ENCODE measurements at places on chromosomes 6 and 20. TPM values are rescaled to one million over a fixed set of nuclear protein-coding genes. Genes with fewer than 3 reads are reported as not detected.

- DNase-seq = no peak
Measured at GRCh38 chr20:3044336-3044965, 1.0 kb downstream of the GNRH2 start.

- DNase-seq = no peak
Measured at GRCh38 chr20:48231253-48231930, 446.1 kb upstream of the SULF2 start.

- DNase-seq = peak; percentile 60
Measured at GRCh38 chr20:31605902-31606803, 1.1 kb downstream of the ID1 start.

GRCh38 chr6:158837684-158838625 lies 18.8 kb upstream of the EZR start:
- DNase-seq = peak; percentile 47

GRCh38 chr6:143708889-143709288 lies 31.1 kb downstream of the PHACTR2 start:
- DNase-seq = no peak

DNA sequence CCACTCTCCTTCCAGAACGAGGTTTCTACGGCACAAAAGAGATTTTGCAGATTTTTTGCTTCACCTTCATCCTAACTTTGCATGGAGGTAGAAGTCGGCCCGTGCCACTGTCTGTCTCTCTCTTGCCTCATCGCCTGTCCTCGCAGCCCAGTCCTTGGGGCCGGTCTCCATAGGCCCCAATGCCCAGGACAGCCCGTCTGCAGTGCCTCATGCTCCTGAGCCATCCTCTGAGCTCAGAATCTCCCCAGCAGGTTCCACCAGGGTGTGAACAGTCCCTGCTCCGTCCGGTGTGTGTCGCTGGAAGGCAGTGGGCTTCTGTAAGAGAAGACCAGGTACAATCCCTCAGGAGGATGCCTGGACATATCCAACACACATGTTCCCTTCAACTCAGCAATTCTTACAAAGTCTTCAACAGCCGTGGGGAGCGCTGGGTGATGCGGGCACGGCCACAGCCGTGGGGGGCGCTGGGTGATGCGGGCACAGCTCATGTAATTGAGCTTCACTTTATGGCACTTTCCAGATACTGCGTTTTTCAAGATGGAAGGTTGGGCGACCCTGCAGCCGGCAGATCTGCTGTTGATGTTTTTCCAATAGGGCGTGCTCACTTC lies 231.9 kb downstream of the DLL1 start:
- DNase-seq = no peak

DNA sequence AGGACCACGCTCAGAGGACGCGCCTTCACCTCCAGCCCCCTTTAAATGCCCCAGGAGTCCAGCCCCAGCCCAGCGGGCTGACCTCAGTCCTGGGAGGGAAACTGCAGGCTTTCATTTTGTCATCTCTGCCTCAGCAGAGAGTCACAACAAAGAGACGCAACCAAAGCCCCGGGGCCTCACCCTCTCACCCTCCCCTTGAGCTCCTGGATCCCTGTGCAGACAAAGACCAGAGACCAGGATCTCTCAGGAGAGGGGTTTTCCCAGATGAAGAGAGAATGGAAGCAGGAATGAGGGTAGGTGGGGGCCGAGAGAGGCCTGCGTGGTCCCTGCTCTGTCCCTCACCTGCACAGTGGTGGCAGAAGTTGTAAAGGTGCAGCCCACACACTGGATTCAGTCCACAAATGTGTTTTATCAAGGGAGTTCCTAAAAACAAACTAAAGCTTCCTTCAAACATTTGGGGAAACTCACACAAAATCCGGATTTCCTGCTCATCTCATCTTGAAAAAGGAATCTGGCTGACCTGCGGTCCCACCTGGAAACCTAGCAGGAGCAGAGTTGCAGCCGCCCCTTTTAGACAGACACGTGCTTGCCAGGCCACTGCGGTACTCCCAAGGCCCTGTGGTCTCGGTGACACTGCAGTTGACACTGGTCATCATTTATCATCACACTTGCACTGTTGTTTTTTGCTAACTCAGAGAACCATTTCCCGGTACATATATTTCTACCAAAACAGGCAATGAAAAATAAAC lies 27.1 kb downstream of the PTGIS start:
- no peak for DNase-seq

DNA sequence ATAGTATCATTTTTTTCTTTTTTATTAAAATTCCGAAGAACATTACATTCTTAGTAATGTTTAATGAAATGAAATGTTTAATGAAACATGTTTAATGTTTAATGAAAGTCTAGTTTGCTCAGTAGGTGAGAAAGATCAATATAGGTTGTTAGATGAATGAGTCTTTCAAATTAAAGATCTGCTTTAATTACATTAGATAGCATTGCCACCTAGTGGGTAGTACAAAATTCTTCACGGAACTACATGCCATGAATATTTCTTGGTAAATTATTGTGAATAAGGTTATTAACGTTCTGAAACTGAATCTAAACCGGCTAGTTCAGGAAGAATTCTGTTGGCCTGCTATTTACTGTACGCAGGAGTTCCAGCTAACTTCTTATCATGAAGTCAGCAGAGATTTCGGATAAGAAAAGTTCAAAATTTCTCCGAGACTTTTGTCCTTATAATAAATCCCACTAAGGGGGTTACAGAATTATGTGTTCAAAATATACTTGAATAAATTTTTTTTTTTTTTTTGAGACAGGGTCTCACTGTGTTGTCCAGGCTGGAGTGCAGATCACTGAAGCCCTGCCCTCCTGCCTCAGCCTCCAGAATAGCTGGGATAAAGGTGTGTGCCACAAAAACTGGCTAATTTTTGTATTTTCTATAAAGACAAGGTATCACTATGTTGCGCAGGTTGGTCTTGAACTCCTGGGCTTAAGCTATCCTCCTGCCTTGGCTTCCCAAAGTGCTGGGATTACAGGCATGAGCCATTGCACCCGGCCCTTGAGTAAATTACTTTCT lies 7.9 kb upstream of the GMNN start:
- DNase-seq = peak; percentile 68

GRCh38 chr6:42404484-42404883 lies 47.2 kb downstream of the TRERF1 start:
- DNase-seq = peak; percentile 85

DNA sequence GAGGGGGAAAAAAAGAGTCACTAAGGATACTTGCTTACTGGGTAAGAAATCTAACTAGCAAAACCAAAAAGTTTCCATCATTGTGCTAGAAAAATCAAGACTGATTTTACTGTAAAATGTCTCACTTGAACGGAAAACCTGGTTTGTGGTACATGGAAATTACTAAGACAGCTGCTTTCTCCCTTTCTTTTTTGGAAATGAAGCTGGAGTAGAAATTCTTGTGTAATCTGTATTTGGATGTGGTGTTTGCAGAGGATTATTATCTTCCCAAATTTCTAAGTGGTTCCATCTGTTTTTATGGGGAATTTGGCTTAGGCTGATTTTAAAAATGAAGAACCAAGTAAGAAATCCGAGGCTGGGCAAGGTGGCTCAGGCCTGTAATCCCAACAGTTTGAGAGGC lies 20.4 kb downstream of the EPB41L2 start:
- DNase-seq = peak; percentile 48

DNA sequence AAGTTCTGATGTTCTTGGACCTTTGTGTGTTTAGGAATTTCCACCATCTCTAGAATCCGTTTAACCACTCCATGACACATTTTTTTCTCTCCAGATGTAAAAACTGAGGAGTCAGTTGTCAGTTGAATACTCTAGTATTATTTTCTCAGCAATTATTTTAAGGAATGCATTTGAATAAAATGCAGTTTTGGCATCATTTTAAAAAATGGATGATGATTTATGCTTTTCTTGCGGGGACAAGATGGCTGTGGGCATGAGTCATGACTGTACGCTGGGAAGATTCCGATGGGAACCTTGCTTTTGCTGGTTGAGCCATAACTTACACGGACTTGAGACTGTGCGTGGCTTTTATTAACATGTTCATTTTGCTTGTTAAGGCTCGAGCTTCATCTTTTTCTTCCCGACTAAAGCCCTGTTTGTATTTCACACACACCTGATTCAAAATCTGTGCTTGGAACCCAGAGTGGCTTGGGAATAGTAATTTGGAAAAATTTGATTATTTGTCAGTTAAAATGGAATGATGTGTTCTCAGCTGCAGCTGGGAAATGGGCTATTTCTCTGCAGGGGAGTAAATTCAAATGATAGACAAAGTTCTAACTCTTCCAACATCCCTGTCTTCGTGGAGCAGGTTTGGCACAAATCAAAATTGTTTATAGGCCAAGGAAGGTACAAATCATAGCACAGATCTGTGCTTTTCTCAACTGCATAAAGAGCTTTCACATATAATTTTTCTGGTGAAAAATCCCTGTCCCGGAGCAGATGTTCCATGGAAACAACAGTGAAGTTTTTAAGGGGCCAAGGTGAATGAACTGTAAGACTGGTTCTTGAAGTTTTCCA lies 470.5 kb upstream of the JAG1 start:
- DNase-seq = peak; percentile 92

DNA sequence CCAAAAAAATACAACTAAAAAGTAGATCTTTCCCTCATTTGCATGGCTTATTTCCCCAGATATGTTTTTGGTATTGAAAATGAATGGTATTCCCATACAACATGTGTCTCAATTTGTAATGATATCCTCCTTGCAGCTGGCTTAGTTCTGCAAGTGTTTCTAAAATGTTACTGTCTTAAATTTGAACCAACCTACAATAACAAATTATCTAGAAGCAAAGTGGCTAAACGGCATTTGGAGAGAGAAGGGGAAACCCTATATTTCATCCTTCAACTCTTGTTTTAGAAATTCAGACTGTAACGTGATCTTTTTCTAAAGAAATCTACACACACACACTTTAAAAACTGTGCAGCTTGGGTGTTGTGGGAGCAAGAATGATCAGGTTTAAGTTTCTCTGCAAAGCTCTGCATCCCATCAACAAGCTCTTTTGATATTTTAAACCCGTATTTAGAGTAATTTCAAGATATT lies 153.0 kb downstream of the SOBP start:
- no peak for DNase-seq

DNA sequence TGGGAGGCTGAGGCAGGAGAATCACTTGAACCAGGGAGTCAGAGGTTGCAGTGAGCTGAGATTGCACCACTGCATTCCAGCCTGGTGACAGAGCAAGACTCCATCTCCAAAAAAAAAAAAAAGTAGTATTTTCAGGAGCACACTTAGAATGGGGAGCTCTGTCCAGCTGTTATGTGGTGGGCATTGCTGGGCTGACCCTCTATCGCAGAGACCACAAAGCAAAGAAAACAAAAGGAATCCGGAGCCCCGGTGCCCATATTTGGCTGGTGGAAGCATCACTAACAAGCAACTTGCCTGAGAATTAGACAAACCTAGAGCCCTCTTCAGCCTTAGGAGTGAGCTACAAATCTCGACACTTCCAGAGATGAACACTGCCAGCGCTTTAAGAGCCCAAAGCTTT lies 137.3 kb upstream of the GPR6 start:
- DNase-seq = no peak

- DNase-seq = no peak
Measured at GRCh38 chr20:38547288-38548085, 33.5 kb upstream of the ADIG start.

- no peak for DNase-seq
Measured at GRCh38 chr20:63011798-63012197, 5.0 kb upstream of the BHLHE23 start.

GRCh38 chr6:150293423-150294173 lies 75.2 kb upstream of the IYD start:
- peak; percentile 89 for DNase-seq

DNA sequence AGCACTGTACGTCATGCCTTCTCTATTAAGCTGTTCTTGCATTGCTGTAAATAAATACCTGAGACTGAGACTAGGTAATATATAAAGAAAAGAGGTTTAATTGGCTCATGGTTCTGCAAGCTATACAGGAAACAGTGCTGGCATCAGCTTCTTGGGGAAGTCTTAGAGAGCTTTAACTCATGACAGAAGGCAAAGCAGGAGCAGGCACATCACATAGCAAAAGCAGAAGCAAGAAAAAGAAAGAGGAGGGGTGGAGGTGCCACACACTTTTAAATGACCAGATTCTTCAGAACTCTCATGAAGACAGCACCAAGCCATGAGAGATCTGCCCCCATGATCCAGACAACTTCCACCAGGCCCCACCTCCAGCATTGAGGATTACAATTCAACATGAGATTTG lies 30.1 kb downstream of the CYB5R4 start:
- no peak for DNase-seq

DNA sequence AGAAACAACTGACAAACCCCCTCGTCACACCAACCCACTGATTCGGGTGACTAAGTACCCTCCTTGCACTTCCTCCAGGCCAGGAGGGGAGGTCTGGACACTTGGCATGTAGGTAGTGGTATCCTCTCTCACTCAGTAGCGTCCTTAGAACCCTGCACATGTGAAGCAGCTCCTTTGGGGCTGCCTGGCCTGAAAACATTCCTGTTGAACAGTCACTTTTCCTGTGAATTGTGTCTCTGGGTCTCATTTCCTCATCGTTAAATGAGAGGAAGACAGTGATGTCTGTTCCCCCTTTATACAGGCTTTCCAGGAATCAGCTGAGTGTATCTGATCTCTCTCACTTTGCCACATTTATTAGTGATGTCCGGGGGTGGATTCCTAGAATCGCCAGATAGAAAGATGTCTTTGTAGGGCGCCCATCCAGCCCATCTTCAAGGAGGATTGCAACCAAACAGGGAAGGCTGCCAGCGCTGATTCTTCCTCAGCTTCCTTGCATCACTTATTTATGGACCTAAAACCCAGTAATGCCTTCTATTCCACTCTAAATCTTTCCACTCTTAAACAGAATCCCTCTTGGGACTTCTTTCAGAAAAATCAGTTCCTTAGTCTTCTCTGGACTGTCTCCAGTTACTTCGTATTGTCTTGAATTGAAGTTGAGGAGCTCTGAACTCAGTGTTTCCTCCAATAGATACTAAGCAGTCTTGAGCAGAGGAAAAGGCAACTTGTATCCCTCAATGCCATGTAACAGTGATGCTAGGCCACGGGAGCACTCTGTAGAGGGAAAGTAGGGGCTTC lies 9.4 kb upstream of the POPDC3 start:
- no peak for DNase-seq

DNA sequence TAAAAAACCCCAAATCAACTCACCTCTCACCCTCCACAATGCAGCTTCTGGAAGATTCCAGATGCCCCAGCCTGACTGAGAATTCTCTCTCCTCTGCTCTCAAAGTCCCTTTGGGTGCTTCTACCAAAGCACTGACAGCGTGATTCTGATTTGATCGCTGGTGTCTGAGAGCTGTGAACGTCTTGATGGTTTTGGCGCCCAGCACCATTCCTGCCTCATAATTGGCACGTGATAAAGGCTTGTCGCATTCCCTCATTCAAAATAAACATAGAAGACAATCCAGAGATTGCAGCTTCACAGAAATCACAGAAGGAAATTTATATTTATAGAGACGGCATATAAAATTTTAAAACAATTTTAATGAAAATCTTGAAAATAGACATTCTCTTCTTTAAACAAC lies 24.1 kb upstream of the ECI2 start:
- no peak for DNase-seq

GRCh38 chr20:4805663-4806449 lies 84.1 kb downstream of the PRND start:
- no peak for DNase-seq

GRCh38 chr6:3808759-3809514 lies 40.2 kb upstream of the FAM50B start:
- DNase-seq = peak; percentile 97

The CCNC gene
- 53.9 TPM for polyA plus RNA-seq

The CLVS2 gene
- not detected for polyA plus RNA-seq

The SLC17A4 gene
- polyA plus RNA-seq = not detected

The PAQR8 gene
- polyA plus RNA-seq = 2.5 TPM

The GSTA4 gene
- polyA plus RNA-seq = 37.9 TPM

The PTCHD4 gene
- polyA plus RNA-seq = 1.2 TPM

The EEF1A2 gene
- polyA plus RNA-seq = not detected

The CAGE1 gene
- polyA plus RNA-seq = not detected

The ABT1 gene
- 17.6 TPM for polyA plus RNA-seq

The NT5E gene
- polyA plus RNA-seq = 201 TPM

The VTA1 gene
- 130 TPM for polyA plus RNA-seq

Measured in GM23248 (cell line).